Fibroblast of upper back skin (primary cell): ENCODE measurements at places on chromosomes 5 and 9.
A peak's percentile ranks its signal among the peaks of the same experiment; 100 is the strongest.

DNA sequence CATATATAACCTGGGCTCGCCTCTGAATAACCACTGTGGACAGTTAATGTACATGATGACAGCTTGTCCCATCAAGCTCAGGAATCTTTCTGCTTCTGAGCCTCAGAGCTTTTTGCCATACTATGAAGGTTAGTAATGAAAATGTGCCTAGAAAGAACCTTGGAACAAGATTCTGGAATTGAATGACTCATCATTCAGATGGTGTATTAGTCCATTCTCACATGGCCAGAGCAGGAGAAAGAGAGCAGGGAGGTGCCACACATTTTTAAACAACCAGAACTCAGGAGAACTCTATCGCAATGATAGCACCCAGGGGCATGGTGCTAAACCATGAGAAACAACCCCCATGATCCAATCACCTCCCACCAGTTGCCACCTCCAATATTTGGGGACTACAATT, 542.1 kb downstream of the PRR16 start:
- peak; percentile 28 for DNase-seq

- no peak for DNase-seq
Measured at GRCh38 chr9:35748242-35748857, 678 bp downstream of the GBA2 start.

DNA sequence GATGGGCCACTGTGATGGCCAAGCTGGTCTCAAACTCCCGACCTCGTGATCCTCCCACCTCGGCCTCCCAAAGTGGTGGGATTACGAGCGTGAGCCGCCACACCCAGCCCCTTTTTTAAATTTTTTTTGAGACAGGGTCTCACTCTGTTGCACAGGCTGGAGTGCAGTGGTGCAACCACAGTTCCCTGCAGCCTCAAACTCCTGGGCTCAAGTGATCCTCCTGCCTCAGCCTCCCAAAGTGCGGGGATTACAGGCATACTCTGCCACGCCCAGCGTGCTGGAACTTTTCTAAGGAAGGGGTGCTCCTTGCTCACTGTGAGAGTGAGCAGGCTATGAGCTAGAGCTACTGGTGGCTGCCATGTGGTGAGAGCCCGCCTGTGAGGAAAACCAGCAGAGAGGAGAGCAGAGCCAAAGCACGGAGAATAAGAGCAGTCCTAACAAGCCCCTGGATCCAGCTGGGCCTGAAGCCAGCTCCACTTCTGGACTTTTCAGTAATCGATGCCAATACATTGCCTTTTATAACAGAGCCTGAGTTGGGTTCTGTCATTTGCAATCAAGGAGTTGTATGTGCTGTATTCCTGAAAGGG, 75.5 kb upstream of the UNC5A start:
- no peak for DNase-seq

- no peak for DNase-seq
Measured at GRCh38 chr9:104868303-104868686, 59.7 kb downstream of the ABCA1 start.

- no peak for DNase-seq
Measured at GRCh38 chr5:172573120-172573882, 67.8 kb upstream of the NEURL1B start.

- DNase-seq = no peak
Measured at GRCh38 chr9:27398982-27399653, 102.2 kb upstream of the EQTN start.

GRCh38 chr9:112864403-112864802, 26.3 kb downstream of the SLC46A2 start:
- no peak for DNase-seq

DNA sequence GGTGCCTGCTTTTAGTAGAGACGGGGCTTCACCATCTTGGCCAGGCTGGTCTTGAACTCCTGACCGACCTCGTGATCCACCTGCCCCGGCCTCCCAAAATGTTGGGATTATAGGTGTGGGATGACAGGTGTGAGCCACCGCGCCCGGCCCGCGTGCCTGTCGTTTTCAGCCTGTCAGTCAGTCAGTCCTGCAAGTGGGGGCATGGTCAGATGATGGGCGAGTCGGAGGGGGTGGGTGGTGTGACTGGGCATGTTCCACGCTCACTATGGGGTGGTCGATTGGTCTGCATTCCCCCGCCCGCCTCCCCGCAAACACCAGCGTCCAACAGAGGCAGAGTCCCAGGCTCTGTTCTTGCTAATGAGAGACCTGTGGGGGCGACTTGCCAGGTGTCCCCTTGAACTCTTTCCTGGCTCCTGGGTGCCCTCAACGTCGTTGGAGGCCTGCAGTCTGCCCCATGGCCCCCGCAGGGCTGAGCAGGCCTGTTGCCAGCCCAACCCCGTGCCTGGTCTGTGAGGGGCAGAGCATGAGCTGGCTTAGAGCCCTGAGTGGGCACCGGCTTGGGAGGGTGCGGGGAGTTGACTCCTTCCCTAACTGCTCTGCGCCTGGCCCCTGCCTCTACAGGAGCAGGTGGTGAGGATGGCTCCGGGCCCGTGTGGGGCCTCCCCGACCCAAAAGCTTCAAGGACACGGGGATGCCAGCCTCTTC, 23.1 kb downstream of the CRB2 start:
- DNase-seq = no peak

GRCh38 chr5:81606150-81606549, 144.7 kb downstream of the SSBP2 start:
- DNase-seq = no peak

DNA sequence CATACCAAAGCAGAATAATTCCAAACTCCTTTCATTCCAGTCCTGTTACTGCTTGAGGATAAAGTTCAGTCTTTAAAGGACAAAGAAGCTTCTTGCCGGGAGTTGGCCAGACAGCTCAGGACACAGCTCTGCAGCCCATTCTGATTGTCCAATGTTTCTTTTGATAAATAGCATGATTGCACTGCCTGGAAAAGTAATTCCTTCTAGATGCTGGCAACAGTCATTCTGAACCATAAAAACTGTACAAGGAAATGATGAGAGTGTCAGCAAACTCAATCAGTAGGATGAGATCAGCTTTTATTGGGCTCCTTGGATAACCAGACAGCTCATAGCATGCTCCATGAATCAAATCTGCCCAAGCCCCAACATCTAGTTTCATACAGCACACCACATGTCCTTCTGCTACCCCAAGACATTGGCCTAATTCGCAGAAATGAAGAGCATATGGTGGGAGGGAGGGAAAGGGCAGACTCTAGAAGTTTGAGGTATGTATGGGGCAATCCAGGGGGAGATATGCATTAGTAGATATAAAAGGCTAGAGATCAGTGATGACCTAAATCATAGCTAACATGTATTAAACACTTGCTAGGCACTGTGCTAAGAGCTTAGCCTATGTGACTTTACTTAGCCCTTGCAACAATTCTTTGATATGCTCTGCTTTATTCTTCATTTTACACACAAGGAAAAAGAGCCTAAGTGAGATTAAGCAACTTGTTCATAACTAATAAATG, 219.9 kb upstream of the NREP start:
- DNase-seq = peak; percentile 76

DNA sequence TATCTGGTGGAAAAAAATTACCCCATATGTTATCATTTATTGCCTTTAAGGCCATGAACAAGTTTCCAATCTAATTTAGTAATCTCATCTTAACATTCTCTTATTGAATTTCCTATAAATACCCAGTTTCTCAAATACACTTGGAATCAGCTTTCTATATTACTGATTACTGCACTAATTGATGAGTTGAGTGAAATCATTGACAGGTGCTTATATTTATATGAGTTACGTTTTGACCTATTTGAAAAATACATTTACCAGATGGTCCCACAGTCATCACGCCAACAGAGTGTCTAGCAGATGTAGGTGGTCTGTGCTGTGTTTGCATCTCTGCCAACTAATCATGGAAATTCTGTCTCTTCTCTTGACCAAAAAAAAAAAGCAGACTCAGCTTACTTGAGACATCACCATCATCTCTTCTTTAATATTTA, 307.3 kb upstream of the NREP start:
- peak; percentile 32 for DNase-seq

DNA sequence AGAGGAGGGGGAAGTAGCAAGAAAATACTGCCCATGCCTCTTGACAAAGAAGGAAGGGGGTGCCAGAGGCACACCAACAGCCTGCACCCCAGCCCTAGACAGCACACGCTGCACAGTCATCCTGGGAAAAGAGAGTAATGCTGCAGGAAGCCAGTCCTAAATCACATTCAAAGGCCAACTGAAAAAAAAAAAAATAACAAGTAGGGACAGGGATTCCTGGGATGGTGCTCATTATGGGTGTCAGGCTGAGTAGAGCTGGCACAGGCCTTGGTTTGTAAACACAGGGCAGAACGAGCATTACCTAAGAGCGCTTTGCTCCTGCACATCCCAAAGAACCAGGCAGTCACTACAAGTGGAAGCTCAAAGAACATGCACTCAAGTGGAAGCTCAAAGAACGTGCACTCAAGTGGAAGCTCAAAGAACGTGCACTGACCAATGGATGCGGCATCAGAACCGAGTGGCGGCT, 7.8 kb downstream of the RAPGEF1 start:
- peak; percentile 12 for DNase-seq

DNA sequence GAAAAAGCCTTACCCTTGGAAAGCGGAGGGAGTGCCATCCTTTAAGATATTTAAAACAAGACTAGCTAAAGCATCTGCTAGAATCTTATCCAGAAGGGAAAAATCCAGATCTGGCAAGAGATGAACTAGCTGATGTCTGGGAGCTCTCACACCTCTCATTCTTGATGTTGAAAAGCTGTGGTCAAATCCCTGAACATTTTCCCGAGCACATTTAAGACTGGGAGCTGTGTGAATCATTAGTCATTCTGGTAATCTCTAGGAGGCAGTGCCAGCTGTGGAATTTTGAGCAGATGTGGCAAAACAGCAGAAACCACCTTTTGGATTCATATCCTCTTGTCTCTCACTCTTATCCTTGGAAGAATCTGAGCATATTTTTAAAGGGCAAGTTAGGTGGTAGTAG, 218.0 kb downstream of the MAN2A1 start:
- peak; percentile 87 for DNase-seq

- peak; percentile 51 for DNase-seq
Measured at GRCh38 chr5:5017827-5018577, 122.1 kb upstream of the ADAMTS16 start.

- no peak for DNase-seq
Measured at GRCh38 chr5:149801307-149801990, 71.3 kb downstream of the PPARGC1B start.

- no peak for DNase-seq
Measured at GRCh38 chr5:80474929-80475328, 13.0 kb upstream of the FAM151B start.

GRCh38 chr5:79512471-79513307, 1.2 kb downstream of the HOMER1 start:
- peak; percentile 24 for DNase-seq

- peak; percentile 28 for DNase-seq
Measured at GRCh38 chr5:115641948-115642347, 16.1 kb upstream of the TMED7 start.

GRCh38 chr9:131180454-131180853, 55.1 kb downstream of the NUP214 start:
- DNase-seq = peak; percentile 96

GRCh38 chr9:34267660-34268059, 61.4 kb downstream of the KIF24 start:
- DNase-seq = no peak

GRCh38 chr9:30519756-30520155, 1864.7 kb upstream of the ACO1 start:
- DNase-seq = peak; percentile 22

DNA sequence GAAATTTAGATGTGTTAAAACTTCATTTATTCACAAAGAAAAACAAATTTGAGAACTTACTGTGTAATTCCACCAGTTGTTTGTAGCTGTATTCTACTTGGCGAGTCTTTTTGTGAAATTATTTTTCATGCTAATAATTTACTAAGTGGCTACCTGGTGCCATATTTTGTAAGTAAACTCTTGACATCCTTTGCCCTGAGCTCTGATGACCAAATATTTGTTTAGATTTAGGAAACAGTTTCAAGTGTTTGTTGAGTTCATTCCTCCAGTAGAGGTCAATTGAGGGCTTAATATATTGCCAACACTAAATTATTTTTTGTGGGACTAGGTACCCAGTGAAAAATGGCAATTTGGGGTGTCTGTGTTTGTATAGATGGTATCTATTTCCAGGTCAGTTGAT, 3.7 kb downstream of the CNTLN start:
- no peak for DNase-seq
